Pons (tissue), 1 donor: ENCODE measurements at places on chromosomes 11 and 22.

- no peak for DNase-seq
Measured at GRCh38 chr22:32219026-32219425, 14.2 kb upstream of the RFPL2 start.

DNA sequence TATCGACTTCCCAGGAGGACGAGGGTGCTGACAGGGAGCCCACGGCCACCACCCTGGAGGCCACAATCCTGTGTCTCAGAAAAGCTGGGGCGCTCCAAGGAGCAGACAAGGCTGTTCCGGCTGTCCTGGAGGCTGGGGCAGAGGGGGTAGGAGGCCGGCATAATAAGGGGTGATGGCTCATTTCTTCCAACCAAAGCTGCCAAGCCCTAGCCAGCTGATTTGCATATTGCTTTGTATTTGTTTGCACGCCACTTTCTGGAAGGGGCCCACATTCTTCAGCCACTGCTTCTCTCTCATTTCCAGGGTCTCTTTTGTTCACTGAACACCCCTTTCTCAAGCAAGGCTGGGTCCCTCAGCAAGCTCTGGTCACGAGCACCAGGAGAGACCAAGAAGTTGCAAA lies 4.7 kb downstream of the PDE2A start:
- no peak for DNase-seq

- DNase-seq = no peak
Measured at GRCh38 chr11:68822546-68822945, 19.2 kb downstream of the CPT1A start.

DNA sequence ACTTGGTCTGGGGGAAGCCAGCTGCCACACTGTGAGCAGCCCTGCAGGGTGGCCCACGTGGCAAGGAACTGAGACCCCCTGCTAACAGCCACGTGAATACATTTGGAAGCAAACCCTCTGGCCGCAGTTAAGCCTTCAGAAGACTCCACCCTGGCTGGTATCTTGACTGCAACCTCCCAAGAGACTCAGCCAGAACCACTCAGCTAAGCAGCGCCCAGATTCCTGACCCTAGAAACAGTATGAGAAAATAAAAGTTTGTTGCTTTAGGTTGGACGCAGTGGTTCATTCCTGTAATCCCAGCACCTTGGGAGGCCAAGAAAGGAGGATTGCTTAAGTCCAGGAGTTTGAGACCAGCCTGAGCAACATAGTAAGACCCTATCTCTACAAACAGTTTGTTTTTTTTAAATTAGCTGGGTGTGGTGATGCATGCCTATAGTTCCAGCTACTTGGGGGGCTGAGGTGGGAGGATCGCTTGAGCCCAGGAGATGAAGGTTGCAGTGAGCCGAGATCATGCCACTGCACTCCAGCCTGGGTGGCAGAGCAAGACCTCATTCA lies 8.7 kb downstream of the ZMAT5 start:
- DNase-seq = no peak

- no peak for DNase-seq
Measured at GRCh38 chr11:36392196-36392595, 96.1 kb downstream of the PRR5L start.

DNA sequence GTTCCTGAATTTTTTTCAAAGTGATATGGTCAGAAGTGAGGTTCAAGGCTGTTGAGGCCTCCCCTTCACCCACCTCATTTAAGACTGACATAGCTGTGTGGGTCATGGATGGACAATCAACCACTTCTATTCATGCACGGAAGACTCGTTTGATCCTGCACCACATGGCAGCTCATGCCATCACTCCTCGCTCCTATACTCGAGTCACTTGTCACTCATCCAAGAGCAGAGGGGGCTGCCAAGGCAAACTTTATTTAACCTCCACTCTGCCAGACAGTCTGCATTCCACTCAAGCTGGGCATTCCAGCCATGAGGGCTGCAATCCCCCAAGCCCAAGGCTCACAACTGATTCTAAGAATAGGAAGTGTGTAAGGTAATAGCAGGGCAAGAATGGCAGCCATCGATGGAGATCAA lies 34.1 kb downstream of the SNX19 start:
- DNase-seq = no peak

DNA sequence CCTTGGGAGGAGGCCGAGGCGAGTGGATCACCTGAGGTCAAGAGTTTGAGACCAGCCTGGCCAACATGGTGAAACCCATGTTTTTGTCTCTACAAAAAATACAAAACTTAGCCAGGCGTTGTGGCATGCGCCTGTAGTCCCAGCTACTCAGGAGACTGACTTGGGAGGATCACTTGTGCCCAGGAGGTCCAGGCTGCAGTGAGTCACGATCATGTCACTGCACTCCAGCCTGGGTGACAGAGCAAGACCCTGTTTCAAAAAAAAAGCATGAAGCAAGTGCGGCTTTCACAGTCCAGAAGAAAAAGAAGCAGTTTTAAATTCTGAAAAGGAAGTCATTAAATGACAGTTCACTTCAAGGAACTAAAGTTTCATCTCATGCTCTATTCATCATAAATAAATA lies 7.1 kb upstream of the LTO1 start:
- DNase-seq = no peak

GRCh38 chr11:128701086-128701485 lies 7.2 kb downstream of the FLI1 start:
- DNase-seq = no peak

DNA sequence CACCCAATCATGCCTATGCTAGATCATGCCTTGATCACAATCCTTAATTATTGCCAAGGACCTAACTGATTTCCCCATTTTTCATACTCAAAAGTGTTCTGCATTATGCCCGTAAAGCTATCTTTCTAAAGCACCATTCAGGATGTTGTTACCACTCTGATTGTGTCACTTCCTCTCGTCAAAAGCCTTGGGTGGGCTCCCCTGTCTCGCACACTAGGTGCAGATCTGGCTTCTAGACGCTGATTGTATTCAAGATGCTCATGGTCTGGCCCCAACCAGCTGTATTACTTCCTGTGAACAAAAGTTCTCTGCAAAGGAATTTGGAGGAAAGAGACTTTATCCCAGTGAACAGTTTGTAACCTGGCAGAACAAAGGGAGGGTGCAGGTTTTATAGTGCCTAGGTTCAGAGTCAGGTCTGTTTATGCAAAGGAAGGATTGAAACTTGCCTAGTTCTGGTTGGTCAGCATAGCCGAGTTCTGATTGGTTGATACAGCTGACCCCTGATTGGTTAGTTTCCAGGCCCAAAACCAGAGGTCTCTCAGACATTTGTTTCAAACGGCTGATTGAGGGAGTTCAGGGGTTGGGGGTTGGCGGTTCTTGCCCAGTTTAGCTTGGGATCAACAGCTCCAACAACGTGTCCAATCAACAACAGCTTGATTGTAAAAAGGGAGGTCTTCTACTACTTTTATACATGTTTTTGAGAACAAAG lies 25.4 kb downstream of the ATG13 start:
- no peak for DNase-seq

- no peak for DNase-seq
Measured at GRCh38 chr22:28983788-28984441, 77.7 kb downstream of the C22orf31 start.

DNA sequence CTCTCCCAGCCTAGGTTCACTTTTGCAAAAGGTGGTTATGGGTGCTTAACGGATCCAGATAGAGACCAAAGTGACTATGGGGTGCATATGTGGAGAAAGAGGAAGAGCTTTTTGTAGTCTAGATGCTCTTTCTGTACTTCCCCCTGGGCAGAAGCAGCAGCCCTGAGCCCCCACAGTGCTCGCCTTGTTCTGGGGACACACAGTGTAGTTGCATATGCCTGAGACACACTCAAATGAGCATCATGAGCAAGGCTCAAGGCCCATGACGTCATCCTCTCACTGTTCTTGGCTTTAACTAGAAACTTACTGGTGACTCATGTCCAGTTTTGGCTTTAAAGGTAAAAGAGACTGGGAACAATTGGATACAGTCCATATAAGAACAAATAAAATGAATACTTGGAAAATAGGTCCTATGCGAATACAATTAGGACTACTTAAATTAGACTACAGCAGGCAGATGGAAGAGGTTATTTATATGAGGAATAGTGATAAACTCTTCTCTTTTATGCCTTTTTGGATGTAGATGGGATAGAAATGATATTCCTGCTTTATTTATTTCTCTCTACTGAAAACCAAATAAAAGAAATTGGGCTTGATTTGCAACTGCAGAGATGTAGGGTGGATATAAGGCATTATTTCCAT lies 20.1 kb upstream of the PEX26 start:
- peak; percentile 91 for DNase-seq

GRCh38 chr11:63698976-63699733 lies 17.9 kb downstream of the RTN3 start:
- peak; percentile 58 for DNase-seq

- no peak for DNase-seq
Measured at GRCh38 chr11:134668076-134668475, 256.0 kb upstream of the B3GAT1 start.

DNA sequence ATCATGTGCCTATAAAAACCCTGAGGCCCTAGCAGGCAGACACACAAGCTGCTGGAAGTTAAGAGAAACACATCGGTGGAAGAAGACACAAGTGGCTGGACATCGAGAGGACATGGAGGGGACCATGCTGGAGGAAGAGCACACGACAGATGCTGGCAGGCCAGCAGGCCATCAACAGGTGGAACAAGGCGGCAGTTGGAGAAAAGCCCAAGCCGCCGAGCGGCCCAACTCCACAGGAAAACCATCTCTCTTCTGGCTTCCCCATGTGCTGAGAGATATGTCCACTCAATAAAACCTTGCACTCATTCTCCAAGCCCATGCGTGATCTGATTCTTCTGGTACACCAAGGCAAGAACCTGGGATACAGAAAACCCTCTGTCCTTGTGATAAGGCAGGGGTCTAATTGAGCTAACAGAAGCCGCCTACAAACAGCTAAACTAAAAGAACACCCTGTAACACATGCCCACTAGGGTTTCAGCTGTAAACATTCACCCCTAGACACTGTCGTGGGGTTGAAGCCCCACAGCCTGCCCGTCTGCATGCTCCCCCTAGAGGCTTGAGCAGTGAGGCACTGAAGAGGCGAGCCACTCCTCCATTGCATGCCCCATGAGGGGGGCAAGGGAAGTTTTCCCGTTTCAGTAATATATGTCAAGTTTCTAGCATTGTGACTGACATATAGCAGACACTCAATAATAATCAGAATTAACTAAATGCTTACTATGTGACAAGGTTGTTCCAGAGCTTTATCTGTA lies 39.0 kb upstream of the MMP20 start:
- DNase-seq = no peak

- no peak for DNase-seq
Measured at GRCh38 chr11:100878474-100878873, 191.4 kb downstream of the ARHGAP42 start.

- DNase-seq = no peak
Measured at GRCh38 chr11:112748713-112749543, 212.3 kb upstream of the NCAM1 start.

GRCh38 chr11:89452780-89453179 lies 38.4 kb downstream of the NOX4 start:
- no peak for DNase-seq

- no peak for DNase-seq
Measured at GRCh38 chr11:84256618-84257017, 970.5 kb upstream of the CCDC90B start.

- DNase-seq = no peak
Measured at GRCh38 chr22:48391171-48391711, 1436.4 kb downstream of the BRD1 start.

GRCh38 chr11:74742070-74742469 lies 6.6 kb upstream of the RNF169 start:
- DNase-seq = no peak

- no peak for DNase-seq
Measured at GRCh38 chr11:19793326-19793725, 80.7 kb downstream of the NAV2 start.

DNA sequence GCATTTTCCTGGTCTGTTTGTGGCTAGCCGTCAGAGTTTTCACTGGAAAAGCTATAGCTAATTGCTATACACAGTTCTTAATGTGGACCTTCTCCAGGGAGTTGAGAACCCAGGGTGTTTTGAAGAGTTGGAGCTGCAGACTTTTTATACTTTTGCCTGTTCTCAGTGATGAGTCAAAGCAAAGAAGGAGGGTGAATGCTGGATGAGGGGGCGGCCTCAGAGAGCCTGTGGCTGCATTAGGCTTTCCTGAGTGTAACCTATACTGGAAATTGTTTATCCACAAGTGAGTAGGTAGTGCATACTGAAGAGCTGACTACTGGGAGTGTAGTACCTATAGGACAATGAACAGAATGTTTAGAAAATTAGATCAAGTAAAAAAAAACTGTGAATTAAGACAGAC lies 79.7 kb upstream of the HORMAD2 start:
- DNase-seq = no peak

DNA sequence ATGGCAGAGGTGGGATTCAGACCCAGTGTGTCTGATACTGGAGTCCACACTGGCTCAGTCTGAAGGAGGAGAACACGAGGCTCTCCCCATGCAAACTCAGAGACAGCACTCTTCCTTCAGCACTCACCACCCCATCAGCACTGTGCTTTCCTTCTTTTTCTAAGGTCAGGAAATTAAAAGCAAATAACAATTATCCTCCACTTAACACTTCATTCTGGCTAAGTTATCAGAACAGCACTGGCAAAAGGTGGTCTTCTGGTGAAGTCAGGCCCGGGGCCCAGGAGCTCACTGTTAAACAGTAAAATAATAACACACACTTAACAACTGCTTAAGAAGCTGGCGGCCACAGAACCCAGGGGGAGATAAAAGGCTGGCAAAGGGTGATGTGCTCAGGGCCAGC lies 107.1 kb downstream of the NAT10 start:
- no peak for DNase-seq

DNA sequence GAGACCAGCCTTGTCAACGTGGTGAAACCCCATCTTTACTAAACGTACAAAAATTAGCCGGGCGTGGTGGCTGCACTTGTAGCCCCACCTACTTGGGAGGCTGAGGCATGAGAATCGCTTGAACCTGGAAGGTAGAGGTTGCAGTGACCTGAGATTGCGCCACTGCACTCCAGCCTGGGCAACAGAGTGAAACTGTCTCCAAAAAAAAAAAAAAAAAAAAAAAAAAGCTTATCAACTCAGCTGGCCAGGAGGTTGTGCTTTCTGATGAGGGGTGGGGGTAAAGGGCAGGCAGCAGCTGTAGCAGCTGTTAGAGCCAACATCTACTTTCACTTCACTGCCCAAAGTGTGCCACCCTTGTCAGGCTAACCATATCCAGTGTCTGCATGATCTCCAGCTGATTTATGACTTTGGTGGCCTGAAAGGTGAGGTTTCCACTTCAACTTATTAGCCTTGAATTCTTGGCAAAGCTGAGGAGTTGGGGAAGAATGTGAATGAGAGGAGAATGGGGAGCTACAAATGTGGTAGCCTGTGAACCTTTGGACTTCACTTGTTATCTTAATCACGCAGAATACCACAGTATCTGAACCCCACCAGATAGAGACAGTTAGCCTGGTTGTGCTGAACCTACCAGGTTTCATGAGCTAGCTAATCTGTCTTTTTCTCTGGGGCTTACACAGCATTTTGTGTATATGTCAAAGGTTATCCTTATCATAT lies 19.6 kb downstream of the RNF121 start:
- no peak for DNase-seq
